ENCODE measurements at places on chromosomes 2 and 18. TPM values are rescaled to one million over a fixed set of nuclear protein-coding genes. Genes with fewer than 3 reads are reported as not detected.

DNA sequence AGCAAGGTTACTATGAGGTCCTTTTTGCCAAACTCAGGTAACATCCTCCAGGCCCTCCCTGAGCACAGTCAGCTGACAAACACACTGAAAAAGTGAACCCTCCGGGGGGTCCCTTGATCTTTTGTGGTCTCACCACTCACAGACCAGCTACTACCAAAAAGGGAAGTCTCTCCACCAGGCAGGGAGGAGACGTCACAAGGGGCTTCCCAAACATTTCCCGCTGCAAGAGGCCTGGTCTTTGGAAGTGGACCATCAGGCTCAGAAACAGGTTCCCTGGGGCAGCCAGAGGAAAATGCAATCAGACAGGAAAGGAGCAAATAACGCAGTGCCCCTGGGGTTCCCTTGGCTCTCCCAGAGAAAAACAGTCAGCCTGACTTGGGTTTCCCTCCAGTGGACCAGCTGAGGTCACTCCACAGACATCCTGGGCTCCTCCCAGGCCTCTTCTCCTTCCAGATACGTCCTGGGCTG lies 38.7 kb upstream of the POMC start:
- DNase-seq = peak; percentile 59

DNA sequence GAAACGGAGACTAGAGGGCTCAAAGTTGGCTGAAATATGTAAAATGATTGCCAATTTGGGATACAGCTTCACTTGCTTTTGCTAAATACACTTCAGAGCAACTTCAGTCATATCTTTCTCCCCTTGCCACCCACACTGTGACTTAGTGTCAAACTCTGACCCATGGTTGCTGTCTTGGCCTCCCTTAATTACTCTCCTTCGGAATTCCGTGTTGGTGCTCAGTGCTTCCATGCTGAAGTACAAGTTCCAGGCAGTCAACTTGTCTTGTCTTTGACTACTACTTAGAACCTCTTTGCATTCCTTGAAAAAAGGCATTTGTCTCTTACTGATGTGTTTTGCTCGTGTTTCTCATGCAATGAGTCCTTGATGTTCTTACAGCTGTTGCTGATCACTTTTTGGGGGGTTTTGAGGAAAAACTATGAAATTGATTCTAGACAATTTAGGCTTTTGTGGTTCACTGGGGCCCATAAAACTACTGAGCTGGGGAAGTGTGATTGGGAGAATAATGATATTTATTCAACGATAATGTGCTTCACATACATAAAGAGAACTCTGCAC lies 146.0 kb downstream of the UBE2E3 start:
- no peak for DNase-seq

DNA sequence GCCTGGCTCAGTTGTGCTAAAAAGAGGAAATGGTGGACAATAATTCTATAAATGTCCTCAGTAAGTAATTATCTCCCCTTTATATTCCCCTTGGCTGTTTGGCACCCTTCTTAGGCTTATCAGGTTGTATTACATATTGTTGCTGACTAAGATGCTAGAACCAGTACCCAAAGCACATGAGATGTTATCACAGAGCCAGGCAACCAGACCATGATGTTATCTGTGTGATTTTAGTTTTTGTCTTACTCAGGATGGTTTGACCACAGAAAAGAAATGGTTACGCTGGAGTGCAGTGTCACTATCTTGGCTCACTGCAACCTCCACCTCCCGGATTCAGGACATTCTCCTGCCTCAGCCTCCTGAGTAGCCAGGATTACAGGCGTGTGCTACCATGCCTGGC lies 15.2 kb downstream of the R3HDM1 start:
- no peak for DNase-seq

DNA sequence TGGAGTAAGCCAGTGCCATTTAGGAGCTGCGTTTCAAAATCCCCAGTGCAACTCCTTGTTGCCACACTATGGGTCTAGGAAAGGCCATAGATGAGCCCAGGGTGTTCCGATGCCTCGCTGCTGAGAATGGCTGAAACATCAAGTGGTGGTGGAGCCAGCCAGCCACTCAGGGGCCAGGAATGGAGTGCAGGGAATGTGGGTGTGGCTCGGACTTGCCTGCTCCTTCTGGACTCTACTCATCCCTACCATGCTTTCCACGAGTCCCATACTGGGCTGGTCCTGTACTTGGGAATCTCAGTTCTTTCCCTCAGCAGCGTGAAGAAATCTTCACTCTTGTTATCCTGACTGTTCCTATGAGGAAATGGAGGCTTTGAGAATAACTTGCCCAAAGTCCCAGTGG lies 143.5 kb downstream of the INSIG2 start:
- DNase-seq = no peak

DNA sequence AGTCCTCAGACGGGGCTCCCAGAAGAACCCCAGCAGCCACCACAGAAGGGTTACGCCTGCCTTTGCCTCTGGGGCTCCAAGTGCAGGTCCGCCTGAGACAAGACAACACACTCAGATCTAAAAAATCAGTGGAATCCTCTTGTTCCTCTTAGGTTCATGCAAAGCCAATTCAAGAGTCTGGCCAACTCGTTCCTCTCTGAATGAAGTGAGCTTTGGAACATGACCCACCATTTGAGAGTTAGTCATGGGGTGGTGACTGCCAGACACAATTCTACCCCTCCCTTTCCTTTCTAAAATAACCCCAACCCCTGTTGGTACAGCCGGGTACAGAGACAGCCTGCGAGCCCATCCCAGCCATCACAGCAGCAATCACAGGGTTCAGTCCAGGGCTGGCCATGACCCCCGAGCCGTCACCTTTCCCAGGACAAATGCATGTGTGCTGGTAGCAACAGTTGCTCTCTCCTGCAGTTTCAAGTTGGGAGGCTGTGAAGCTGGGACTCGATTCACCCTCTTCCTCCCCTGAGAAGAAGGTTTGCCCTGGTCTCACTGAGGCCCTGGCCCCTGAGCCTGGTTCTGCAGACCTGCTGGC lies 183.1 kb upstream of the SH3BP4 start:
- no peak for DNase-seq

DNA sequence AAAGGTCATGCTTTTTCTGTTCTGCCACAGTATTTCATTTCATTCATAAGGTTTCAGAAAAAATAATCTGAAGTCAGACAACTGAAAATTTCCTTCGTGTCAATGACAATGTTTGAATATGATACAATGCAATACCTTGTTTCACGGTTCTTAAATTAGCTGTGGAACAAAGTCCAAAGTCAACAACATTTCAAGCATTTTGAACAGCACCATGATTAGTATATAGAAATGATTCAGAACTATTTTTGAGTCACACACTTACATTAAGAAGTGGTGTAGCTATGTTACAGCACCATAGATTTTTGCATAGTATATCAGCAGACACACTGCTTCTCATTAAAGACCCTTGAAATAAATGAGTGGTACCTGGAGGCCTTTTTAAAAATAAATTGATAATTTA lies 178.3 kb upstream of the DSEL start:
- no peak for DNase-seq

GRCh38 chr2:233147829-233148167 lies 87.7 kb downstream of the INPP5D start:
- DNase-seq = no peak

DNA sequence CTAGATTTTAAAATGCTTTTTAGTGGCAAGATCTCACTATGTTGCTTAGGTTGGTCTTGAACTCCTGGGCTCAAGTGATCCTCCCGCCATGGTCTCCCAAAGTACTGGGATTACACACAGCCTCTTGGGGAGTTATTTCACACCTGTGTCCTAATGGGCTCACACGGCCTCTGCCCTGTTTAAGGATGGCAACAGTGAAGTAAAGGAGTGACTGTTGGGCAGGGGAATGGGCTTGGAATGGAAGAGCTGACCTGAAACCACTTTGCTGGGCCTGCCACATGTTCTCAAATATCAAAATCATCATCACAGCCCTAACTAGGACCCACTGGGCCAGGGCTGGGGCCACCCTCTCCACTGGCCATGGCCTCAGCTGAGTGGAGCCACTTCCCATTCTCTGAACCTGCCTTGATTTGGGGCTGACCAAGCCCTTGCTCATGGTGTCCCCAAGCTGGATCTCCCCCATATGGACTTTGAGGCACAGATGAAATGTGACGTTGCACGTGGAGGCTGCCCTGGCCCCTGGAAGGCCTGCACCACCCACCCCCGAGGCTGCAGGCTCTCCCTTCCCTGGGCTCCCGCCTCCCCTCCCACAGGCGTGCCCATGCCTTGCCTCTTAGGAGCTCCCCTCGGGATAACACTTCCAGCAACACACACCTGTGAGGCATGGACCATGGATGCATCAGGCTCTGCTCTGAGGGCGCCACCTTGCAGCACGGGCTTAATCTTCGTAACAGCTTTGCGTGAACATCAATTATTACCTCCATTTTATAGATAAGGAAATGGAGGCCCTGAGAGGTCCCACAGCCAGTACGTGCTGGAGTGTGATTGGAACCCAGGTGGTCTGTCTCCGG lies 71.8 kb upstream of the SMAD7 start:
- no peak for DNase-seq

- no peak for DNase-seq
Measured at GRCh38 chr2:101160454-101160853, 9.3 kb upstream of the TBC1D8 start.

GRCh38 chr2:46569766-46570165 lies 90.4 kb downstream of the TMEM247 start:
- no peak for DNase-seq

DNA sequence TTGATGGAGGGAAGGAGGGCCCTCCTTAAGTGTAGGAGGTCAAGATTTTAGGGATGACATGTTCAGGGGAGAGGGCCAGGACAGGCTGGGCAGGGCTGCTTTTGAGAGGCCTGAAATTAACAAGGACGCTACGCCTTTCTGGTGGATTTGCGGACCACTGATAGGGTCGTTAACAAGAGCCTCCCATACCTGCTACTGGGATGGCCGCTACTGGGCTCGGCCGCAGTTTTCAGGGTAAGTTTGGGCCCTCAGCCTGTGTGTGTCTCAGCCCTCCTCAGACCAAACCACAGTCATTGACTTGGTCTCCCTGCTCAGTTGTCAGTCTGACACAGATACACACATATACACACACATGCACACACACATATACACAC lies 180.9 kb downstream of the SMAD2 start:
- DNase-seq = no peak

DNA sequence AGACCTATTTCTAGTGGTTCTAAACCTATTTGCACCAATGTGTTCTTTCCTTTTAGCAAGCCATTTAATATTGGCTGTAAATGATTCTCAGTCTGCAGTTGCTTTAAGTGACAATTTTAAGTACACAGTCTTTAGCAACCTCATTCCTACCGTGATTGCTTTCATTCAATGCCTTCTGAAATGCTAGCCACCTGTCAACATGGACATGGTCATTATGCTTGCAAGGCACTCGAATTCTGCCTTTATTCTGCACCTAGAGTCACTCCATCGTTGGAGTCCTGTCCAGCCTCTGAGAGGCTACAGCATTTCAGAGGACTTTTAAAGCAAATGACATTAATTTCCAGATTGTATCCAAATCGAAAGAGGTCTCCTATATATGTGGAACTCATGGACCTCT lies 115.1 kb downstream of the IRS1 start:
- DNase-seq = no peak

DNA sequence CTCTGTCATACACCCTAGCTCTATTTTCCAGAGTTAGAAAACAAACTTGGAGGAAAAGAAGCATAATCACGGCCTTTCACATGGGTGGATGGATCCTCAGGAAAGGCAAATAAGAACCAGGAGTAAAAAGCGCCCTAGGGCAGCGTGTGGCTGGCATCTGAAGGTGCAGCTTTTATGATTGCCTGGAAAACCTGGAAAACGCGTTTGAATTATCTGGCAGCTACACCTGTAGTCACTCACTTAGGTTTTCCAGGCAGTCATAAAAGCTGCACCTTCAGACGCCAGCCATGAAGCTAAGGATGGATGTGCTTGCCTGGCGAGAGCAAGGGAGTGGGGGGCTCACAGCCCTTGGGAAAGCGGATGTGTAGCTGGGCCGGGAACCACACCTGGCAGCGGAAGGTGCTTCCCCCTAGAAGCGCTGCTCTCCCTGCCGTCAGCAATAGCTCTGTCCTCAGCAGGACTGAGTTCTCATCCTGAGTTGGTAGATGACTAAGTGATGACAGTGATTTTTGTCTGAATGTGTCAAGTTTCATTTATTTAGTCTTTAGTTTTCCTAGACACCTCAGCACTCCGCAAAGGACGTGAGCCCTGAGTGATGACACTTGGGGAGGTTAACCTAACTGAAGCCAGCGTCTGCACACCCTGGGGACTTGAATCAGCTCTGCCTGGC lies 82.0 kb downstream of the DCDC2C start:
- DNase-seq = no peak

GRCh38 chr2:31347750-31348149 lies 66.8 kb downstream of the XDH start:
- DNase-seq = no peak

GRCh38 chr18:65750389-65751154 lies at the start of gene CDH7:
Gene CDH7, plus strand, starts transcription at chr18:65751012. Its CDS starts 11,831 bp downstream, at chr18:65762843.
- DNase-seq = no peak

Gene ABCB6
- 22.1 TPM for total RNA-seq

Gene CNGA3
- not detected for total RNA-seq

Gene ZEB2
- total RNA-seq = 35.8 TPM

Gene GAD1
- 0.55 TPM for total RNA-seq

Gene HTR2B
- not detected for total RNA-seq

Gene POMC
- total RNA-seq = 6.2 TPM
